ENCODE measurements at places on chromosomes 11 and 22.

DNA sequence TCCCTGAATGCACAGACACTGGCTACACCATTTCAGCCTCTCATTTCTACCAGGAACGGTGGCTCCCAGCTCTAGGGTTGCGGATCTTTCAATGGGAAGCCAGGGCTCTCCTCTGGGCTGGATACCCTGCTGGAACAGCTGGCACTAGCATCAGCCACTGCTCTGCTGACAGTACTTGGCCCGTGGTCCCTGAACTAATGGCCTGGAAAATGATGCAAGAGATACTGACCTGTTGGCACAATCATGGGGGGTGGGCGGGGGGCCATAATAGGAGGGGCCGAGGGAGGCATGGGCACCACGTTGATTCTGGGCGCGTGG, 10.7 kb upstream of the TBC1D10A start:
- DNase-seq, result no peak

DNA sequence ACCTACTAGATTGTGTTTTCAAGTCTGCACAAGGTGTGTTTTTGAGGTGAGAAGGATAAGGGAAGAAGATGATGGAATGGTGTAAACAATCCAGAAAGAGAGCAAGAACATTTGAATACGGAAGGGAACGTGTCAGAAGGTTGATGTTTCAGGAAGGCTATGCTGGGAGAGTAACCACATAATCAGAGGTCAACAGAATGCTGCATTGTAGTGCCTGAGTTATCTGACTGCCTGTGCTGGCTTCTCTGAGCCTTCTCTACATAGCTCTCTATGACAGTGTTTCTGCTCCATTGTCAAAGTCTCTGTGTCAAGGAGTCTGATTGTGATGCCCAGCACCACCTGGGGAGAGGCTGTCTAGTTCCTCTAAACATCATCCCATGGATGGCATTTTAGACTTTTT, 74.1 kb downstream of the CYB5R2 start:
- no peak for DNase-seq

GRCh38 chr11:17719938-17720795, 796 bp downstream of the MYOD1 start:
- DNase-seq, result no peak

DNA sequence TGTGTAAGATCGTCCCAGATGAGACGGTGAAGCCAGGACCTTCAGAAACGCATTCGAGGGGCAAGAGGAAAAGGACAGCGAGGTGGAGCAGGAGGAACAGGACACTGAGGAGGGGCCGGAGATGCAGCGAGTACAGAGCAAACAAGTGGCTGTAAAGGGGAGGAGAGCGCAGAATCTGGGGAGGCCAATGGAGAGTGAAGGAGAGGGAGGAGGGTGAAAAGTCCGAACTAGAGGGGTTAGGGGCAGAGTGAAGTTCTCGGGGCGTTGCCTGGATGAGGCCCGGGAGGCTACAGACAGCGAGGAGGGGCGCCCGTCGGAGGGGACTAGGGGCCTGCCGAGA, 8.8 kb upstream of the PPIL2 start:
- DNase-seq, result no peak

GRCh38 chr11:116832350-116833290, 2.9 kb downstream of the APOC3 start:
- DNase-seq, result no peak

DNA sequence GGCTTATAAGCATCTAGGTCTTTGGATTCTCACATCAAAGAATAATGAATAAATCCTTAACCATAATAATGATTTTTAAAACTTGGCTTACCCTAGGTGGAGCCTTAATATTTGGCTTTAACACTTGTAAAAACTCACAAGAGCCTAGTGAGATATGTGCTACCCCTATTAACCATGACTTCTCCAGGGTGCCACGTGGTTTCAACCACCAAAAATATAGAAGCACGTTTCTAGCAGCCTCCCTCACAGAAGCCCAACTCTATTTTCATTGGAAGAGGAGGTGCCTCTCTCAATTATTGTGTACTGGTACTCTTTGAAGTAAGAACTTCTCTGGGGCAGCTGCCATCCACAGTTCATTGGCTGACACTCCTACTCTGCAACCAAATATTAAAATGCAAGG, 46.5 kb upstream of the GDPD4 start:
- no peak for DNase-seq

- no peak for DNase-seq
Observed at GRCh38 chr22:27107824-27108223, 450.4 kb downstream of the MIAT start.

DNA sequence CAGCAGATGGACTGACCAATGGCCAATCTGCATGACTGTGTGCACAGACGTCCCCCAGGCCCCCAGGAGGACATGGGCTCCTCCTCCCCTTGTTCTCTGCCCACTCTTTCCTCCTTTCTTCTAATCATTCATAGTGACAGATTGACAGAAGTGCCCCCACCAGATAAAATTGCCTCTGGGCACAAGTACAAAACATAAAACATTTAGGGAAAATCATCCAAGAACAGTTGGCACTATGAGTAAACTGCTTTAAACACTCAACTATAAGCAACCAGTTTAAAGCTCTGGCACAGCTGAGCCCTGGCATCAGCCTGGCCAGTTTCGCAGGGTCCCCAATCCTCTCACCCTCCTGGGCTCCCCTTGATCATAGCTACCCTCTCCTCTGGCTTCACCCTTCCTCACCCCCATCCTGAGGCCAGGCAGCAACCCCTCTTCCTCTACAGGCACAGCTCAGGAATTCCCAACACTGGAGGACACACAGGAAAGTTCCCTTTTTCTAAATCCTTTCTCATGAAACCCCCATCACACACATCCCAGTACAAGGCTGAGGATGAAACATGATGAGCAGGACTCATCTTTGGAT, 232.9 kb downstream of the BUD13 start:
- DNase-seq, result no peak

Data from cortex of kidney (tissue), 1 donor.